ENCODE measurements at places on chromosomes 11 and 22.

- no peak for DNase-seq
Measured at GRCh38 chr11:96949464-96949863, 559.7 kb downstream of the JRKL start.

DNA sequence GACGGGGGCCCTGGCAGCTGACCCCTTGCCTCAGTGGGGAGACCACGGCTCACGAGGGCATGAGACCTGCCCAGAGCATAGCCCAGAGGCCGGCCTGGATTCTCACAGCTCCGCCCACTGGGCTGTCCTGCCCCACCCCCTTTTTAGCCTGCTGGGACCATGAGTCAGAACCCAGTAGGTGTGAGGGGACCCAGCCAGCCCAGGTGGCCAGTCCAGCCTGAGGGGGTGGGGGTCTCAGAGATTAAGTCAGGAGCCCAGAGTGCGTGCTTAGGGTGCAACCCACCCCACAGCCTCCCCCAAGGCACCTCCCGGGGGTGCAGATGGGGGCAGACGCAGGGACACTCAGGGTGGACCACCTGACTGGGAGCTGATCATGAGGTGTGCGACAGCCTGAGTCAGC lies 40.1 kb upstream of the PPARA start:
- DNase-seq: no peak

GRCh38 chr22:35375526-35375925 lies 5.4 kb upstream of the HMOX1 start:
- DNase-seq: no peak

- no peak for DNase-seq
Measured at GRCh38 chr11:4464216-4465159, 15.4 kb downstream of the OR52K2 start.

Data from NCI-H1436 treated with DMSO at 0.1 percent for 48 hours (cell line).